CD4-positive, alpha-beta T cell treated with Interleukin-17A for 4 hours (primary cell): ENCODE measurements at places on chromosomes 13 and 19.

GRCh38 chr19:35135389-35135909 is 590 bp upstream of the LGI4 start:
- peak; percentile 71 for DNase-seq

DNA sequence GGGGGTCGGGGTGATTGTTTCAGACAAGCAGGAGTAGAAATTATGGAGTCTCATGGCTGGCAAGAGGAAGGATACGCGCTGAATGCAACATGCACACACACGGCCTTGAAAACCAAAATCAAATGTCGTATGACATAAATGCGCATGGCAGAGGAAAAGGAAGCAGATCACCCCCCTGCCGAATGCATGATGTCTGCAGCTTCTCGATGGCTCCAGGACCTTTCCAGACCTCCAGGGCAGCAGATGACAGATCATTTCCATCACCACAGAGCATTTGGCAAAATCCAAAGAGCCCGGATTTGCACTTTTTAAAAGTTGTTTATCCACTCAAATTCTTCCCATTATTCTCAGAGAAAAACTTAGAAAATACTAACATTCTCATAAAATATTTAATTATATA is 211.7 kb downstream of the NHLRC3 start:
- DNase-seq: no peak

- DNase-seq: no peak
These were observed 36.7 kb downstream of the CUL4A start for GRCh38 chr13:113245849-113246796.

- peak; percentile 51 for DNase-seq
These were observed 3.0 kb upstream of the GRAMD1A start for GRCh38 chr19:34997071-34997617.

DNA sequence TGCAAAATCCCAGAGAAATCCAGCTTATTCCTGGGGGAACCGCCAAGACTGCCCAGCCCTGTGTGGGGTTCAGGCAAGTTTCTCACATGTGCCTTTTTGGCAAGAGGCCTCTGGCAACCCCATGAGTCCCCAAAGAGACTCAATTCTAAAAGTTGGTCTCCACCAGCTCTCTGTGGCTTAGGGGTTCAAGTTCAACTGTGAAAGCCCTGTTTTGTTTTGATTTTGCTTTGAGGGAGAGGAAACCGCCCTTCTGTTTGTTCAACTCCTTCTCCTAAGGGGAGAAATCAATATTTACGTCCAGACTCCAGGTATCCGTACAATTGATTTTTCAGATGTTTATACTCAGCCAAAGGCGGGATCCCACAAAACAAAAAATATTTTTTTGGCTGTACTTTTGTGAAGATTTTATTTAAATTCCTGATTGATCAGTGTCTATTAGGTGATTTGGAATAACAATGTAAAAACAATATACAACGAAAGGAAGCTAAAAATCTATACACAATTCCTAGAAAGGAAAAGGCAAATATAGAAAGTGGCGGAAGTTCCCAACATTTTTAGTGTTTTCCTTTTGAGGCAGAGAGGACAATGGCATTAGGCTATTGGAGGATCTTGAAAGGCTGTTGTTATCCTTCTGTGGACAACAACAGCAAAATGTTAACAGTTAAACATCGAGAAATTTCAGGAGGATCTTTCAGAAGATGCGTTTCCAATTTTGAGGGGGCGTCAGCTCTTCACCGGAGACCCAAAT is 583 bp upstream of the LDLR start:
- DNase-seq: no peak

GRCh38 chr13:81305928-81306327 is 965.0 kb upstream of the SPRY2 start:
- DNase-seq: no peak

GRCh38 chr19:13150931-13151604 is 857 bp downstream of the IER2 start:
- peak; percentile 33 for DNase-seq

- no peak for DNase-seq
These were observed 9.9 kb downstream of the PCDH8 start for GRCh38 chr13:52838433-52839107.

- no peak for DNase-seq
These were observed 1.4 kb downstream of the SLC1A6 start for GRCh38 chr19:14978161-14978776.

DNA sequence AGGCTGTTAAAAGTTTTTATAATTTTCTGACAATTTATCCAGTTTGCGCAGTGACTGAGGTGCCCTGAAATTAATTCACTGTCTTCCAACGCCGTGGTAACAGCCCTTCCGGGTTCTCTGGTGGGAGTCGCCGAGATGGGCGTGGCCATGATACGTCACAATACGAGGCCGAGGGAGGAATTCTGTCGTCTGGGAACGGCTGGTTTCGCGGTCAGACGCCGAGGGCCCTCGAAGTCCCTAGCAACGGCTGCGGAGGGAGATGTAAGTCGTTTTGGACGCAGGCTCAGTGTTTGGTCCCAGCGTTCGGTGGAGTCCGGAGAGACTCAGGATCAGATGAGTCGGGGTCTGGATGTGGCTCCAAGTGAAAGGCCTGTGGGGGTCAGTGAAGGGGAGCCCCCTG is 21.7 kb downstream of the ZNF613 start:
- no peak for DNase-seq
